ENCODE measurements at places on chromosomes 4 and X. TPM values are rescaled to one million over a fixed set of nuclear protein-coding genes. Genes with fewer than 3 reads are reported as not detected.

Gene GAGE12F
- not detected for polyA plus RNA-seq

- DNase-seq: no peak
These were observed 42.7 kb upstream of the PHEX start for GRCh38 chrX:21989384-21989783.

Gene NOX1
- polyA plus RNA-seq: not detected

GRCh38 chr4:68869274-68869773, 53.5 kb downstream of the UGT2B10 start:
- no peak for DNase-seq

DNA sequence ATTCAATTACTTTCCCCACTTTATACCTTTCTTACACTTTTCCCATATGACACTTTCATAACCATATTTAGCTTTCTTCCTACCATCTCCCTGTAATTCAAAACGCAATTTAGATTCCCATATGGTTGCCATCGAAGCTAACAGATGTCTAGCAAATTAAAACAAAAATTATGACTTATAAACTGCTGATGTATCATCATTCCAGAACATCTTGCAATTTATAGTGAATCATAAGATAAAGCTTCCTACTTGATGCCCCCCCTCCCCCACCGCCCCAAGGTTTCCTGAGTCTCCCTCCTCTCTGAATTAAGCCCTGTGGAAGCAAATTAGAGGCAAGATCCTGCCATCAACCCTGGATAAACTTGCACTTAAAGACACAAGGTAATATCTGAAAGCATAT, 5.4 kb downstream of the TSPAN5 start:
- DNase-seq: no peak

- DNase-seq: no peak
These were observed 330.0 kb downstream of the HNRNPD start for GRCh38 chr4:82043809-82044137.

Data from keratinocyte (primary cell).